ENCODE measurements at places on chromosomes 3 and 15.

DNA sequence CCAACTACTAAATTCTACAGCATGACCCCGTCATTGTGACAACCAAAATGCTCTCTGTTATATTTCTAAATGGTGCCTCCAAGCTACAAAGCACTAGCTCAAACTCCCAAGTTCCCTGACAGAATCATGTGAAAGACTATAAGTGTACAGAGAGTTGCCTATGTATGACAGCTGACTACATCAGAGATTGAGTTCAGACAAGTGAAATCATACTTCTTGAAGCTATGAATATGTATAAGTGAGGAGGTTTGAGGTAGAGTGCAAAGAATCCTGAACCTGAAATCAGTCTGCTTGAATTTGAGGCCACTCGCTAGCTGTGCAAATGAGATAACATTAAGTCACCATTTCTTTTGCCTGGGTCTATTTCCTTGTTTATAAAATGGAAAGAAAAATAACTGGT, 63.9 kb upstream of the TP63 start:
- no peak for DNase-seq

- no peak for DNase-seq
Measured at GRCh38 chr3:176919836-176920765, 277.2 kb downstream of the TBL1XR1 start.

DNA sequence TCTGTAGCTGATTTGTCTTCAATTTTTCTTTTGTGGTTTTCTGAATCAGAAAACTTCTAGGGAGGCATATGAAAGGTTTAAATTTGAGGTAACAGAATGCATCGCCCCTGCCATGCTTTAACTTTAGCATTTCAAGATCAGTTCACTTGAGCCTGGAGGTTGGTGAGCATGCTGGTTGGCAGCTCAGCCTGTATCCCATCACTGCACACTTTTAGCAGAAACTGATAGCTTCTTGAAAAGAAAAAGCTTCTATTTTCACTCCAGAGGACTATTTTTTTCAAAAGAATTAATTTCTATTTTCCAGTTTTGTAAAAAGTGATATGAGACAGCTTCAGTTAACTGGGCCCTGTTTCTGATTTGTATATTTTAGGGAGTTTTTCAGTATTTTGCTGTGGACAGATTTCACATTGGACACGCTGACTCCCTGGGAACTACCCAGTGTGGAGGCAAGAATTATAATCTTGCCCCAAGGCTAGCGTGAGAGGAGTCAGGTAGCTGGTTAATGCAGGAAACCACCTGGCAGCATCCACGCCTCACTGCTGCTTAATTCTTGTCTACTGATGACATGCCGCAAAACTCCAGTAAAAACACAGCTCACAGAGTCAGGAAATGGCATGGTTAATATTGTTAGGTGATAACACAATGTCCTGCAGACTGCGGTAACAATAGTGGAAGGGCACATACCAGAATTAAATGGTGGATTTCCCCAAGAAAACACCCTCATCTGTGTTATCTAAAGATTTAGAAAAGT, 71.4 kb downstream of the DUT start:
- no peak for DNase-seq

- no peak for DNase-seq
Measured at GRCh38 chr3:107323723-107324122, 53.5 kb upstream of the CCDC54 start.

- no peak for DNase-seq
Measured at GRCh38 chr15:39056357-39056756, 491.7 kb upstream of the RASGRP1 start.

- DNase-seq, result no peak
Measured at GRCh38 chr3:171388527-171388926, 71.7 kb downstream of the TNIK start.

- no peak for DNase-seq
Measured at GRCh38 chr3:57126244-57126643, 38.9 kb downstream of the IL17RD start.

GRCh38 chr3:131772269-131773026, 262.4 kb downstream of the CPNE4 start:
- no peak for DNase-seq

GRCh38 chr3:134911586-134912548, 116.8 kb downstream of the EPHB1 start:
- DNase-seq, result no peak

- no peak for DNase-seq
Measured at GRCh38 chr15:61057376-61057775, 171.7 kb downstream of the RORA start.

- DNase-seq, result no peak
Measured at GRCh38 chr15:44541282-44541958, 4.5 kb downstream of the EIF3J start.

DNA sequence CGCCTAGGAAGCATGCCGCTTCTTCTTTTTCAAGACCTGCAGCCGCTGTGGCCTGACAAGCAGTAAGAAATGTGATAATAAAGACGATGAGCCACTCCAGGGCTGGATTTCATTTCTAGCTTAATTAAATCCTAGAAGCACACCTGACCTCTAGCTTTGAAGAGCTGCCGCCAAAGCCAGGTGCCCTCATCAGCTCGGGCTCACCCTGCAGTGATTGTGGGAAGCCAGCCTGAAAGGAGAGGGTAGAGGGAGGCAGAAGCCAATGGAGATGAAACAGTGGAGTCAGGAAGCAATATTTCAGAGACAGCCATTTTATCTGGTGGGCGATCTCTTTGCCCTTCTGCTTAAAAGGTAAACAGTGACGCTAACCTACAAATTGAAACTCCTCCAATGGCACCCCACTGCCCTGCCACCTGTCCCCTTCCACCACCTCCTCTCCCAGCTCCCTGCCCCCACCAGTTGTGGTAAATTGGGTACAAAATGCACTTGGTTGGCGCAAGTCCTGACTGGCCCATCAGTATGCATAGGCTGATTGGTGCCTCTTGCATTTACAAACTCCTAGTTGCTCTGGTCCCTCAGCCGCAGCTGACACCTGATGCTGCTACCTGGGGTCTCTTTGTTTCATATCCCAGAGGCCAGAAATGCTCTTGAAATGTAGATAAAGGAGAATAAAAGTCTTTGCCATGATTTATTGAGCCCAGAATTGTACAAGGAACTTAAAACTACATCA, 385.3 kb downstream of the PDCD6IP start:
- DNase-seq, result no peak

DNA sequence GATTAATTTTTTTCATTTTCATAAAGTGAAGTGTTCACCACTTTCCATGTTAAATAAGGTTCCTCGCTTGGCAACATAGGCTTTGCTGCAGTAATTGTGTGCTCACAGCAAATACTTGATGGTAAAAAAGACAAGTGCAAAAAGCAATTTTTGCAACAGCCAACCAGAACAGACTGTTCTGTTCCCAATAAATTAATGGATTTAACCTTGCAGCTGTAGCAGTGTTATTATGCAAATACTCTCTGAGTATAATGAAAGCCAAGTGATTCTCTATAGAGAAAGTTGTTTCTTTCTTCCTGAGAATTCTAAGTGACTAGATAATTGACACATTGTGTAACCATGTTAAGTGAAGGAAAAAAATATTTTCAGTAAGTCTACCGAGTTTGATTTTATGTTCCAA, 183.7 kb upstream of the NAALADL2 start:
- no peak for DNase-seq

- DNase-seq, result no peak
Measured at GRCh38 chr3:48492461-48493202, 11.3 kb downstream of the SHISA5 start.

DNA sequence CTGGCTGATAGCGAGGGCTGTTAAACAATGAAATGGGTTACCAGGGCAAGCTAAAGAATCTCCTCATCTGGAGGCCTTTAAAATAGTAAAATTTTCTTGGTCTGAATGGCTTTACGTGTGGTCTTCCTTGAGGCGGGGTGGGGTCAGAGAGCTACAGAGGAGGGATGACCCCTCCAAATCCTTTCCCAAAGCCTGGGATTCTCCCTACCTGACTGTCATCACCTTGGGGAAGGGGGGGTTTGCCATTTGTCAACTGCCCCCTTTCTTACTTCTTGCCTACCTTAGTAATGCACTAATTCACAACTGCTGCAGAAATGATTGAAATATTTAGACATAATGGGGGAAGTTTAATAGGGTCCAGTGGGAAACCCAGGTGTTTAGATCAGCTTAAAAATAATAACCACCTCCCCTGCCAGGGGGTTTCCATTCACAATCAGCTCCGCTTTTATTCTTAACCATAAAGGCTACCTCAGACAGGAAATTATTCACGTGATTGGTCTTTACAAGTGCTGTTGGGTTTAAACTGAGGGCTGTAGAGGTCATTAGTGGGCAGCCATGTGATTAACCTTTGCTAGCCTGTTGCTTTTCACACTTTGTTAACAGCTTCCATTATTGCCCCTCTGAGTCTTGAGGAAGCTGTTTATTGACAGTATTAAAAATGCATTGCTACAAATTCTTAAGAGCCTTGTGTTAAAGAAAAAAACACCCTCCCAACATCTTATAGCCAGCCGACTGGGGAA, 276.5 kb upstream of the ATP11B start:
- DNase-seq, result no peak

- DNase-seq, result no peak
Measured at GRCh38 chr3:62277450-62277849, 95.9 kb downstream of the FEZF2 start.

- no peak for DNase-seq
Measured at GRCh38 chr3:169750665-169751064, 14.2 kb downstream of the TERC start.

DNA sequence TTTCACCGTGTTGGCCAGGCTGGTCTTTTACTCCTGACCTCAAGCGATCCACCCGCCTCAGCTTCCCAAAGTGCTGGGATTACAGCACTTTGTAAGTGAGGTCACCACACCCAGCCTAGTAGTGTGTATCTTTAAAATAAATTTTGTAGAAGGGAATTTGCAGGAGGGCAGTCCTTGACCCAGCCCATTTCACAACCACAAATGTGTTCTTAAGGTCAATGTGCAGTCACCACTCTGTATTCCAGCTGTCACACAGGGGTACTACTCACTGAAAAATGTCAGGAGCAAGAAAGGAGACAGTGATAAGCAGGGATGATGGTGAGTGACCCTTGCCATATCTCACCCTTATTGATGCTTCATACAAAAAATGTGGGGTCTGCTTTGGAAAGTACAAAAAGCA, 98.5 kb downstream of the FRMD5 start:
- DNase-seq, result no peak

DNA sequence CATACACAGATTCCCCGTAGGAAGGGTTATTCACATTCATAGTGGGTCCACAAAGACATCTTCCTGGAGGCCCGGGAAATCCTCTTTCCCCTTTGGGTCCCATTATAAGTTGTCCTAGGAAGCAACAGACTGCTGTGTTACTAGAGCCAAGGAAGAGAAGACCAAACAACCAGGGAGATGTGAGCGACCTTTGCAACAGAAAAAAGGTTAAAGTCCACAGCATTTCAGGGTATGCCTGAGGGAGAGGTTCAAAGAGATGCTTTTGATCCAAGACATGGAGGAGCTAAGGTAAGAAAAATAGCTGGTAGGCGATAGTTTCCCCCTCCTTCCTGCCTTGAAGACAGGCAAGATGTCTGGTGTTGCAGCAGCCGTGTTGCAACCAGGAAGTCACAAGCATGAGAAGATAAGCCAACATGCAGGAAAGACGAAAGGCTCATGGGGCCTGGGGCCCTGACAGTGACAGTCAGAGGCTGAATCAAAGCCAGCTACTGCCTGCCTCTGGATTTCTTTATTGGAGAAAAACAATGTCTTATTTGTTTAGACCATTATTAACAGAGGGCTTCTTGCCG, 30.9 kb downstream of the EAF1 start:
- DNase-seq, result no peak

GRCh38 chr15:70605606-70606410, 157.6 kb downstream of the UACA start:
- DNase-seq, result no peak

- DNase-seq, result no peak
Measured at GRCh38 chr3:48422681-48423080, 7.2 kb downstream of the PLXNB1 start.

DNA sequence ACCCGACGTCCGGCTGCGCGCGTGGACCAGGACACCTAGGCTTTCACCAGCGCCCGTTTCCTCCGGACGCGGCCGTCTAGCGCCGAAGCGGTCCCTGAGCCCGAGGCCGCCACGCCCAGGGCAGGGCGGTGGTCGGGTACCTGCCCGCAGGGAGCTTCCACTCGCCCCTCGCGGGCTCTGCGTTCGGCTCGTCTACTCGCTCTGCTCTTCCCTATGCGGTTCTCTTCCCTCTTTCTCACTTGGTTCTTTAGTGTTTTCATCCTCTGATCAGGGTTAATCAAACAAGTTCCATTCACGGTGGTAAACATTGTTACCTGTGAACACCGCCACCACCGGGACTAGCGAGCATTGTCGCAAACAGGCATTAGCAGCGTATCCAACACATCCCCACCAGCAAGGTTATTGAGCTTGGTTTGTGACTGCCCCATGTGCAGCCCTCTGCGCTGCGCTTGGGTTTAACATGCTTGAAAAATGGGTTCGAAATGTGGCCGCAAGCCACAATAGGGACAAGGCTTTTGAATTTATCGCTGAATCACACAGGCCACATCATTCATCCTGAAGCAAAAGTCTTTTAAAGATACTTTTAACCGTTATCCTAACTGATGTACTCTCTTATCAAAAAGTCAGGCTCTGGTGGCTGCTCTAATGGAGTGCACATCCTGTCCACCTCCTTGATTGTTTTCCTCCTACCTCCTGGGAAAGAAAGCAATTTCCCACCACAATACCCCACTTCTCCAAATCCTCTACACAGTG, 843 bp upstream of the CD47 start:
- DNase-seq, result peak; percentile 42

DNA sequence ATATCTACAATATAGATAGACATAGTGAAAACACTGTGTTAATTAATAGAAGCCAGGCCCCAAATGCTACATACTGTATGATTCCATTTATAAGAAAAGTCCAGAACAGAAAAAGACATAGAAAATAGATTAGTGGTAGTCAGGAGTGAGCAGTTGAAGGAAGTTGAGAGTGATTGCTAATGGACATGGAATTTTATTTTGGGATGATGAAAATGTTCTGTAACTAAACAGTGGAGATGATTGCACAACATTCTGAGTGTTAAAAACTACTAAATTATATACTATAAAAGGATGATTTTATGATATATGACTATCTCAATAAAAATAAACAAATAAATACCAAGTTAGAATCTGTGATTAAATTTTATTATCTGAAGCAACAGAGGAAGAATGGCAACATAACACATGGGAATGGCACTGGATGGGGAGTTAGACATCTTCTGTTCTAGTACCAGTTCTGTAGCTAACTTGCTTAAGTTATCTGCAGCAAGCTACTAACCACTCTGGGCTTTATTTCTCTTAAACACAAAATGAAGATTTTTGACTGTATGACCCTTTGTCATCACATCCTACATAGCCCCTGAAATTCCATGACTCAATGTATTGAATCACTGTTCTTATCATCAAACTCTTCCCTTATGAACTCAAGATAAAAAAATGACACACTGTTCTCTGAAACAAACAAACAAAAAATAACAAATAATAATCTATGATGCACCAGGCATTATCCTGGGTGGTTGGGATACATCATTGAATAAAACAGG, 612.7 kb downstream of the TBL1XR1 start:
- no peak for DNase-seq

DNA sequence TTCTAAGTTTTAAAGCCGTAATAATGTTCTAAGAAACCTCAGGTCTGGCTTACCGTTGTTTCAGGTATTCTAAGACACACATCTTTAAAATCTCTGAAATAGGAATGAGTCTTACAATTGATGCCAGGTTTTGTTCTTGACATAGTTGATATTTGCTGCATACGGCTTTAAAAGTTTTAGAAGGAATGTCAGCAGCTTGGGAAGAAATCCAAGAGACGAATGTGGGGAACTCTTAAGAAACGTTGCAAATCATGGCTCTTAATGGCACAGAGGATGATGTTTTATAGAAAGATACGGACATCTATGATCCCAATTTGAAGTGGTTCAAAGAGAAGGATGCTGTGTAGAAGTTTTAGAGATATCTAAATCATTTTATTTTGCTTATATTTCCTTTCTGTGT, 11.5 kb downstream of the NUDT16 start:
- no peak for DNase-seq
